ENCODE measurements at places on chromosomes 7 and 10. TPM values are rescaled to one million over a fixed set of nuclear protein-coding genes. Genes with fewer than 3 reads are reported as not detected.

Gene PRF1
- not detected for total RNA-seq

Gene JCAD
- 19.1 TPM for total RNA-seq

Gene TMEM139
- total RNA-seq, result 4.0 TPM

Gene GLCCI1
- 4.6 TPM for total RNA-seq

Gene NACAD
- not detected for total RNA-seq

Gene PILRA
- 0.40 TPM for total RNA-seq

Gene TFPI2
- total RNA-seq, result 998 TPM

Gene CPA1
- not detected for total RNA-seq

Gene ZNF33A
- total RNA-seq, result 10.4 TPM

Gene HMX3
- 3.9 TPM for total RNA-seq

Gene GPR26
- not detected for total RNA-seq

Gene YAE1
- total RNA-seq, result 39.7 TPM

Gene HKDC1
- 7.6 TPM for total RNA-seq

Data from NCI-H460 (cell line).